ENCODE measurements at places on chromosomes 7 and 10. TPM values are rescaled to one million over a fixed set of nuclear protein-coding genes. Genes with fewer than 3 reads are reported as not detected.

Gene ANLN
- 238 TPM for total RNA-seq

DNA sequence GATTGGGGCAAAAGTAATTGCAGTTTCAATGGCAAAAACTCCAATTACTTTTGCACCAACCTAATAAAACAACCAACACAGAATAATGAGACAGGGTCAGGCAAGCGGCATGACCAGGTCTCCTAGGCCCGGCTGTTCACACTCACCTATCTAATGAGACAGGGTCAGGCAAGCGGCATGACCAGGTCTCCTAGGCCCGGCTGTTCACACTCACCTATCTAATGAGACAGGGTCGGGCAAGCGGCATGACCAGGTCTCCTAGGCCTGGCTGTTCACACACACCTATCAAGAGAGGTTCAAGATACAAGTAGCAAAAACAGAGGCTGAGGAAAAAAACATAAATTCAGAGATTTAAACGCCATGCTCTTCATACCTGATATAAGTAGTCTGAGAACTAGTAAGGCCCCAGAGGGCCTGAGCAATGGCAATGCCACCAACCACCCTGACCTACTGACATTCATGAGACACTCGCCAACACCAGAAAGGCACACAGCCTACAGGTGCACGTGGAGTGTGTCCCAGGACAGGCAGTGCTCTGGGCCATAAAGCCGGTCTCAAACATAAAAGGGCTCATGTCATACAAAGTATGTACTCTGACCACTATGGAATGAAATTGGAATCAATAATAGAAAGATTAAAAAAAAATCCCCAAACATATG is 40.6 kb upstream of the NCAPG2 start:
- H3K36me3 ChIP-seq = peaks cover 22% of the 10 kb centered on the region
- H3K27ac ChIP-seq = no peak overlapping the region
- no peaks in the 10 kb centered on the region for H3K4me1 ChIP-seq
- no peak for DNase-seq
- no peaks in the 10 kb centered on the region for H3K27me3 ChIP-seq

Gene PLAC9
- not detected for total RNA-seq

Gene ZNF33A
- total RNA-seq = 16.9 TPM

- no peaks in the 10 kb centered on the region for H3K36me3 ChIP-seq
- DNase-seq = no peak
- H3K4me3 ChIP-seq = peak overlapping the region; percentile 54
- no peaks in the 10 kb centered on the region for H3K27me3 ChIP-seq
- H3K27ac ChIP-seq = peak overlapping the region; percentile 99
Measured at GRCh38 chr10:100740476-100741377, 4.7 kb upstream of the PAX2 start.

DNA sequence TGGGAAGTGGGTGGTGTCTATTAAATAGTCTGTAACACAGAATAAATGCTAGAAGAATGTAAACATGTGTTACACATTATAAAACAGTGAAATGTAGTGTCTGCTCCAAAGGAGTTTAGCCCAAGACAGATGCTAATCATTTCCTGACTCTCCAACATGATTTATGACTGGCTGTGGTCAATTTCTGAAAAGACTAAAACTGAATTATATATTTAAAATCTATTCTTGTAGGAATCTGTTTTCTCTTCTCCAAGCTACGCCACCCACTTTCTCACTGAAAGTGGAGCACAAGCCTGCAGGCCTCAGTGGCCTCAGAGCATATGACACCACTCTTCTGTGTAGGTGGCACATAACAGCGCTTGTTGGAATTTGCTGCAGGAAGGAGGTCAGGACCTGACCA is 44.4 kb downstream of the CTTNBP2 start:
- no peak for DNase-seq
- H3K4me3 ChIP-seq = no peak overlapping the region
- H3K27me3 ChIP-seq = no peaks in the 10 kb centered on the region
- H3K36me3 ChIP-seq = no peaks in the 10 kb centered on the region
- peaks cover 27% of the 10 kb centered on the region for H3K4me1 ChIP-seq
- peak overlapping the region; percentile 73 for H3K27ac ChIP-seq

- no peaks in the 10 kb centered on the region for H3K27me3 ChIP-seq
- no peak overlapping the region for H3K4me3 ChIP-seq
- no peaks in the 10 kb centered on the region for H3K4me1 ChIP-seq
- no peak overlapping the region for H3K27ac ChIP-seq
- no peaks in the 10 kb centered on the region for H3K36me3 ChIP-seq
Measured at GRCh38 chr10:111303887-111304286, 227.1 kb downstream of the ADRA2A start.

DNA sequence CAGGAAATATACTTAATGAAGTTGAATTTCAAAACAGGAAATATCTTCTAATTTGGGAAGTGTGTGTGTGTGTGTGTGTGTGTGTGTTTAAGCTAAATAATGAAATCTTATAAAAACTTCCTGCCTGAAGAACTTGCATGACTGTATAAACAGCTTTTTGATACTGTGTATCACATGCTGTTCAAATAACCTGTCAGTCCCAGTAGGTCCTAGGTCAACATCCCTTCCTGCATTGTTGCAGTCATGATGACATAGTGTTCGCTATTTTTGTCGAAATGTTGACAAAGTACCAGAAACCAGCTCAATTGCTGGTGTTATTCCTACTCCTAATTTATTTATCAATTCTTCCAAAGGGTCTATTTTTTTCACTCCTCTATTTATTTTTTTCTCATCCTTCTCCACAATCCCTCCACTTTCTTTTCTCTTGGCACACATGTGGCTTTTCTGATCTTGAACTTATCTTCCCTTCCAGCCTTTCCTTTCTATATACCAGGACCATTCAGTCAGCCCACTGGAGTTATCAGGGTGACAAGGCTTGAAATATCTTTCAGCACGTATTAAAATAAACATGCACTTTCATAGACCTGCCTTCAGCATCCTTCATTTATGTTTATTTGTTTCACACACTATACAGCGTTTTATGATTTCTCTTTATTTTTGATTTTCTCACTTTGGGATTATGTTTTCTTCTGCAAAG is 115.8 kb downstream of the PLXDC2 start:
- no peak overlapping the region for H3K4me3 ChIP-seq
- no peak for DNase-seq
- no peak overlapping the region for H3K27ac ChIP-seq
- no peaks in the 10 kb centered on the region for H3K36me3 ChIP-seq
- H3K4me1 ChIP-seq = no peaks in the 10 kb centered on the region

DNA sequence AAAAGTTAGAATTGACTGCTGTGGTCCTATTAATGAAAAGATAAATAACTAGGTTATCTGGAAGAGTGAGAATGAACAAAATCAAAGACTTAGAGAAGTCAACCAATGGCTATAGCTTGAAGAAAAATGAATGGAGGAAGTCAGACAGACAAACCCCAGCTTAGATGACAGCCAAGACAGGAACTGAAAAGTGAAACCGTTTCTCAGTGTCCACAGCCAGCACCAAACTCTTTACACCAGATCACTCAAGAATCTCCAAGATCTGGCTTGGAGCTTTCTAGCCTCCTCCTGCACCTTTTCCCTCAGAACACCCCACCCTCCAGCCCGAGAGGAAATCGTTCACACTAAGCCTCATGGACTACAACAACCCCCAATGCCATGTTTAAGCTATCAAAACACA is 167.0 kb downstream of the SFMBT2 start:
- no peaks in the 10 kb centered on the region for H3K27me3 ChIP-seq
- no peak for DNase-seq
- no peaks in the 10 kb centered on the region for H3K36me3 ChIP-seq
- no peaks in the 10 kb centered on the region for H3K4me1 ChIP-seq
- no peak overlapping the region for H3K4me3 ChIP-seq

- H3K27ac ChIP-seq = no peak overlapping the region
- H3K4me1 ChIP-seq = no peaks in the 10 kb centered on the region
- no peak for DNase-seq
- no peaks in the 10 kb centered on the region for H3K36me3 ChIP-seq
- no peak overlapping the region for H3K4me3 ChIP-seq
Measured at GRCh38 chr7:83313931-83314330, 151.2 kb upstream of the PCLO start.

- DNase-seq = no peak
- H3K4me3 ChIP-seq = no peak overlapping the region
- no peaks in the 10 kb centered on the region for H3K36me3 ChIP-seq
- no peak overlapping the region for H3K27ac ChIP-seq
Measured at GRCh38 chr10:79437111-79437814, 8.2 kb downstream of the ZCCHC24 start.

Gene CCDC126
- 10.3 TPM for total RNA-seq

Gene STARD3NL
- 75.7 TPM for total RNA-seq

- H3K27me3 ChIP-seq = no peaks in the 10 kb centered on the region
- H3K4me1 ChIP-seq = no peaks in the 10 kb centered on the region
- no peak overlapping the region for H3K27ac ChIP-seq
- no peak for DNase-seq
- H3K36me3 ChIP-seq = no peaks in the 10 kb centered on the region
- no peak overlapping the region for H3K4me3 ChIP-seq
Measured at GRCh38 chr10:66521506-66521905, 404.3 kb upstream of the LRRTM3 start.

- DNase-seq = no peak
- no peaks in the 10 kb centered on the region for H3K36me3 ChIP-seq
- H3K27me3 ChIP-seq = no peaks in the 10 kb centered on the region
- no peaks in the 10 kb centered on the region for H3K4me1 ChIP-seq
- H3K27ac ChIP-seq = no peak overlapping the region
- H3K4me3 ChIP-seq = no peak overlapping the region
Measured at GRCh38 chr7:134176037-134176350, 48.9 kb downstream of the LRGUK start.

DNA sequence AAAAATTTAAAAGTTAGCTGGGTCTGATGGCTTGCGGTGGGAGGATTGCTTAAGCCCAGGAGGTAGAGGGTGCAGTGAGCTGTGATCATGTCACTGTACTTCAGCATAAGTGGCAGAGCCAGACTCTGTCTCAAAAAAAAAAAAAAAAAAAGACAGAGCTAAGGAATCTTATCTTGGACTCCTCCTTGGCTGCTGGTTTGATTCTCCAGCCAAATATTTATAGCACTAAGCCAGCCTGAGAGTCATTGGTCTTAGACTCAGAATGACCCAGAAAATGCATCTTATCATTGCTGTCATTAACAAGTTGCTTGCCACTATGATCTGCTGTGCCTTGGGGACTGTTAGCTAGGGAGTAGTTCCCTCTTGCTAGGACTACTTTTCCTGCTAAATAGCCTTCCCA is 164.7 kb downstream of the GNAT3 start:
- no peaks in the 10 kb centered on the region for H3K4me1 ChIP-seq
- no peak for DNase-seq
- H3K4me3 ChIP-seq = no peak overlapping the region
- no peaks in the 10 kb centered on the region for H3K36me3 ChIP-seq
- H3K27me3 ChIP-seq = no peaks in the 10 kb centered on the region

GRCh38 chr7:80241671-80242070 is 107.0 kb downstream of the GNAI1 start:
- no peak for DNase-seq
- H3K4me1 ChIP-seq = no peaks in the 10 kb centered on the region
- H3K27me3 ChIP-seq = no peaks in the 10 kb centered on the region
- no peak overlapping the region for H3K27ac ChIP-seq
- H3K36me3 ChIP-seq = no peaks in the 10 kb centered on the region

DNA sequence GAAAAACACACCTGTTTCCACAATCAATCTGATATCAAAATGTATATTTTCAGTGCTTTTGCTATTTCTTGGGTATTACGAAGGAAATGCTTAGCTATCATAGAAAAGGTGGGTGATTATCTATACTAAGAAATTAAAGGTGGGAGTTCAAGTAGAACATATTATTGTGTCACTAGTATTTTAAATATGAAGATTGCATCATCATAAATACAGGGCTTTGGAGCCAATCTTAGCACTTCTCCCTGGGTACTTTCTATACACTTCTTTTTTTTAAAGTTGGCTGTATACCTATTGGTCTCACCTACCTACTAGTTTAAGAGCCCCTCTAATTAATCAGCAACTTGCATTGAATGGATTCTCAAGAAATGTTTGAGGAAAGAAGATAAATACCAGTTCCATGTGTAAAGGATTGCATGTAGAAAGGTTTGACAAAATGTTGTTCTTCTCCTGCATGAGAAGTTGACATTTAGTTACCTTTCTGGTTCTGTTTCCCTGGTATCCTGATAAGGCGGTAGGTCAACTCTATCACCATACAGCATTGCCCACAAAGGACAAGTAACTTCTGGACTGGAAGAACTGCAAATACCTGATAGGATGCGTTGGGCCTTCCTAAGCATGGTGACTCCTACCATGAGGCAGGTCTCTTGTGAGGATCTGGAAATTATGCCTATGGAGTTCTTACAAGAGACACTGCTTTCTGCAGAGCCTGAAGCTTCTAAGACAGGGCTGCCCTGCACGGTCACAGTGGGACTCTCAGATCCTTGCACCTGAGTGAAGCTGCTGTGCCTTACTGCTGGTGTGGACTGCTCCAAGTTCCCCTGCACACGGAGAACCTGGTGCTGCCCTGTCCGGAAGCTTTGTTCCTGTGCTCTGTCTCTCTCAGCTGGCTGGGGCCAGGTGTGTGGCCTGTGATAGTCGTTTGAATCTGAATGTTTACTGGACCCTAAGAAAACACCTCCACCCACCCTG is 32.1 kb upstream of the PDSS1 start:
- no peak overlapping the region for H3K27ac ChIP-seq
- no peaks in the 10 kb centered on the region for H3K4me1 ChIP-seq
- no peak overlapping the region for H3K4me3 ChIP-seq
- no peaks in the 10 kb centered on the region for H3K36me3 ChIP-seq
- no peak for DNase-seq

Gene CNPY1
- not detected for total RNA-seq

DNA sequence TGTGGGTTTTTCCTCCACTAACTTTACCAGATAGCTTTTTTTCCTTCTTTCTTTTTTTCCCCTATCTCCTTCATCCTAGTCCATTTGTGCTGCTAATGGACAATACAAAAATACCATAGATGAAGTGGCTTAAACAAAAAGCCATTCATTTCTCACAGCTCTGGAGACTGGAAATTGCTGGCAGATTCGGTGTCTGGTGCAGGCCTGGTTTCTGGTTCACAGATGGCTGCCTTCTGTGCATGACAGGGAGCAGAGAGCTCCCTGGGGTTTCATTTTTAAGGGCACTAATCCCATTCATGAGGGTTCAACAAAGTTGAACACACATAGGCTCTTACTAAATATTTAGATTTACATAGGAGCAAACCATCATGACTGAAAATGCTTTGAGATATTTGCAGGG is 467.4 kb downstream of the TYW1 start:
- no peaks in the 10 kb centered on the region for H3K4me1 ChIP-seq
- DNase-seq = no peak
- H3K36me3 ChIP-seq = no peaks in the 10 kb centered on the region
- no peaks in the 10 kb centered on the region for H3K27me3 ChIP-seq

- no peaks in the 10 kb centered on the region for H3K36me3 ChIP-seq
- no peaks in the 10 kb centered on the region for H3K4me1 ChIP-seq
- DNase-seq = no peak
- H3K4me3 ChIP-seq = no peak overlapping the region
Measured at GRCh38 chr7:39810204-39810642, 139.8 kb upstream of the CDK13 start.

Gene ADAM22
- 4.2 TPM for total RNA-seq

DNA sequence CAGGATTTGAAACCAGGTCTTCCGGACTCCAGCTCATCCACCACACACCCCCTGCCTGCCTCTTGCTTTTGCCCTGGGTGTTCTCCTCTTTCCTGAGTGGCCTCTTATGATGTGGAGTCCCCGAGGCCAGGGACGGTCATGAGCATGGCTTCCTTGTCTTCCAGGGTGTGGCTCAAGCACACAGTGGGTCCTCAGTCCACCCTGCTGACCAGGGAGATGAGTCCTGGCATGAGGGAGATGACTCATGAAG is 32.8 kb downstream of the DNAJB12 start:
- H3K27ac ChIP-seq = peak overlapping the region; percentile 89
- no peaks in the 10 kb centered on the region for H3K27me3 ChIP-seq
- H3K4me1 ChIP-seq = peaks cover 82% of the 10 kb centered on the region
- no peaks in the 10 kb centered on the region for H3K36me3 ChIP-seq

All from Panc1 (cell line).